ENCODE measurements at places on chromosomes 1 and 21. TPM values are rescaled to one million over a fixed set of nuclear protein-coding genes. Genes with fewer than 3 reads are reported as not detected.

- H3K4me3 ChIP-seq, result no peak overlapping the region
- no peak for DNase-seq
- no peak overlapping the region for H3K27ac ChIP-seq
- no peaks in the 10 kb centered on the region for H3K27me3 ChIP-seq
Observed at GRCh38 chr1:88998716-88999115, 6.3 kb upstream of the KYAT3 start.

GRCh38 chr1:119646521-119647227 lies 1.4 kb downstream of the ZNF697 start:
- H3K4me1 ChIP-seq, result no peaks in the 10 kb centered on the region
- no peak overlapping the region for H3K27ac ChIP-seq
- no peaks in the 10 kb centered on the region for H3K36me3 ChIP-seq
- DNase-seq, result no peak
- no peak overlapping the region for H3K4me3 ChIP-seq
- H3K27me3 ChIP-seq, result peaks cover 7% of the 10 kb centered on the region

- no peaks in the 10 kb centered on the region for H3K27me3 ChIP-seq
- no peak overlapping the region for H3K4me3 ChIP-seq
- no peaks in the 10 kb centered on the region for H3K36me3 ChIP-seq
- H3K4me1 ChIP-seq, result no peaks in the 10 kb centered on the region
Observed at GRCh38 chr1:2906085-2906484, 104.6 kb upstream of the TTC34 start.

- H3K27ac ChIP-seq, result peak overlapping the region; percentile 94
- peak overlapping the region; percentile 91 for H3K4me3 ChIP-seq
- no peaks in the 10 kb centered on the region for H3K36me3 ChIP-seq
- no peaks in the 10 kb centered on the region for H3K27me3 ChIP-seq
- peaks cover 63% of the 10 kb centered on the region for H3K4me1 ChIP-seq
Observed at GRCh38 chr1:155979597-155980343, 1.4 kb upstream of the ARHGEF2 start.

GRCh38 chr1:39425634-39426033 lies 65.8 kb upstream of the BMP8A start:
- H3K4me1 ChIP-seq, result no peaks in the 10 kb centered on the region
- peaks cover 59% of the 10 kb centered on the region for H3K36me3 ChIP-seq
- DNase-seq, result no peak
- no peak overlapping the region for H3K27ac ChIP-seq

DNA sequence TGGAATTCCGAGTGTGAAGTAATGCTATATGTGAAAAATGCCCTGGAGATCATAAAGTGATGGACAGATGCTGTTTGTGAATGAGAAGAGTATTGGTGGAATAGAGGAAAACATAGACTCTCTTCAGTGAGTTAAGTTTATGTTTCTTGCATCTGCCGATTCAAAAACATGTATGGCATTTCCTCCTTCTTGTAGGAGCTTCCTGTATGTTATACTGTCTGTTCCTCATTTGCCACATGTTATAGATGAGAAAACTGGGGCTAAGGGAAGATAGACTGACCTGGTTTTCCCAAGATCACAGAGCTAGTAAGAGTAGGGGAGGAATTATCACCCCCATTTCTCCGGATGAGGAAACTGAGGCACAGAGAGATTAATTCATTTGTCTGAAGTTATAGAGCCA lies 41.1 kb upstream of the IL20 start:
- H3K27ac ChIP-seq, result no peak overlapping the region
- DNase-seq, result no peak
- no peak overlapping the region for H3K4me3 ChIP-seq
- no peaks in the 10 kb centered on the region for H3K27me3 ChIP-seq

- H3K4me1 ChIP-seq, result no peaks in the 10 kb centered on the region
- no peaks in the 10 kb centered on the region for H3K36me3 ChIP-seq
- H3K4me3 ChIP-seq, result no peak overlapping the region
- H3K27me3 ChIP-seq, result no peaks in the 10 kb centered on the region
Observed at GRCh38 chr1:234106032-234106431, 201.6 kb downstream of the SLC35F3 start.

- no peak for DNase-seq
- H3K4me1 ChIP-seq, result no peaks in the 10 kb centered on the region
- no peak overlapping the region for H3K4me3 ChIP-seq
- no peaks in the 10 kb centered on the region for H3K36me3 ChIP-seq
Observed at GRCh38 chr1:103582464-103582863, 11.1 kb downstream of the AMY2B start.

DNA sequence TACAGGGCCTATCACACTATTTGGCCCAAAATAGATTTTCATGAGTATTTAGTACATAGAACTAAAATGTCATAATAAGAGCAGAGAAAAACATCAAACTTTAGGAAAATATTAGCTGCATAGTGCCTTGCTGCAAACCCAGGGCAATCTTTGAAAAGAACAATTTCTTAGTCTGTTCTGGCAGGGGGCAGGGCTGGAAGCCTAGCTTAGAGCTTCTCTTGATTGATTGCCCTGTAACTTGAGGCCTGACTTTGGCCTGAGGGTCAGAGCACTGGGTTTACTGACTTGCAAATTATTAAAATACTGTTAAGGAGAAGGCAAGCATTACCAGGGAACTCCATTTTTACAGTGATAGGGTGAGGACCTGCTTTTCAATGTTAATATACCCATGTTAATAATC lies 115.8 kb upstream of the SPAG17 start:
- H3K36me3 ChIP-seq, result no peaks in the 10 kb centered on the region
- H3K4me3 ChIP-seq, result no peak overlapping the region
- no peaks in the 10 kb centered on the region for H3K27me3 ChIP-seq

DNA sequence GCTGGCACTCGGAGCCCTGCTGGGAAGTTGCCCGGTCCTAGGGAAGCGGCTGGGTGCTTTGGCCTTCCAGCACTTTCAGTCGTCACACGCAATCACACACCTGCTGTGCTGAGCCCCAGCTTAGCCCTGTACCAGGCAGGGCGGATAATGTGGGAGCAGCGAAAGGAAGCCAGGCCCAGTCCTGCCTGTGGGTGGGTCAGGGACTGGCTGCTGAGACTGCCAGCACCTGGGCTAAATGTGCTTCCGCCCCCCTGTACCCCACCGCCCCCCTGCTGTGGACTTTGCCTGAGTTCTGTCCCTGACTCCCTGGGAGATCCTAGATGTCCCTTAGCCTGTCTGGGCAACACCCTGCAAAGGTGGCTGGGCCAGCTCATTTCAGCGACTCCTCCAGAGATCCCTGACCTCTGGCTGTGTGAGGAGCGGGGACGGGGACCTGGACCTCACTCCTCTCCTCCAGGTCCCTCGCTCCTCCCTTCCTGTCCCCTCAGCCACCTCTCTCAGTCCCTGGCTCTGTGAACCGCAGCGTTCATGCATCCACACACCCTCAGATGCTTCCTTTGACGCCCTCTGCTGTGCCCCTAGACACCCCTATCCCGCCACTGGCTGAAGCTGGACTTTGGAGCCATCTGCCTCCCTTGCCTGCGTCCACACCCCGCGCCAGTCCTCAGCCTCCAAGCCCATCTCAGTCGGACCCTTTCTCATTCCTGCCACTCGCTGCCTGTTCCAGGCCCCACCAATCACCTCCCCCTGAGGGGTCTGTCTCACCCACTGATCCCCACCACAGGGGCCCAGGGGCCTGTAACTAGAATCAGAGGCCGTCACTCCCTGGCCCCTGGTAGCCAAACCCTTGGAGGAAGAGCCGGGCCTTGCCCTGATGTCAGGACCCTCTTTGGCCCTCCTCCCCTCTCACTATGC lies 1.4 kb downstream of the MMEL1 start:
- DNase-seq, result no peak
- H3K4me1 ChIP-seq, result no peaks in the 10 kb centered on the region
- H3K36me3 ChIP-seq, result no peaks in the 10 kb centered on the region
- peaks cover 8% of the 10 kb centered on the region for H3K27me3 ChIP-seq
- H3K27ac ChIP-seq, result no peak overlapping the region

DNA sequence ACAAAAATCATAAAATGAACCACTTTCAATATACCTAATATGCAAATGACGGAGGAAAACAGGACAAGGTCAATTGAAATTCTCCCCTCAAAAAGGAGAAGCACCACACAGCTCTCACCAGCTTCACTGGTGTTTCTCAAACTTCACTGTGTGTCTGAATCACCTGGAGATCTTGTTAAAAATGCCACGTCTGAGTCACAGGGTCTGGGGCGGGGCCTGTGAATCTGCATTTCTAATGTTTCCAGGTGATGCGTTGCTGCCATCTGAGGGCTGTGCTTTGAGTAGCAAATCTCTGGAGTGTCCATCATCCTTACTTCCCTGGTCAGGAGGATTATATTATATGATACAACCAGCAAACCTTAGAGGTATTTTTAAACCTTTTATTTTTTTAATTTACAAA lies 9.0 kb downstream of the CLDN19 start:
- DNase-seq, result no peak
- no peak overlapping the region for H3K4me3 ChIP-seq
- H3K36me3 ChIP-seq, result no peaks in the 10 kb centered on the region
- H3K27me3 ChIP-seq, result no peaks in the 10 kb centered on the region
- no peak overlapping the region for H3K27ac ChIP-seq

DNA sequence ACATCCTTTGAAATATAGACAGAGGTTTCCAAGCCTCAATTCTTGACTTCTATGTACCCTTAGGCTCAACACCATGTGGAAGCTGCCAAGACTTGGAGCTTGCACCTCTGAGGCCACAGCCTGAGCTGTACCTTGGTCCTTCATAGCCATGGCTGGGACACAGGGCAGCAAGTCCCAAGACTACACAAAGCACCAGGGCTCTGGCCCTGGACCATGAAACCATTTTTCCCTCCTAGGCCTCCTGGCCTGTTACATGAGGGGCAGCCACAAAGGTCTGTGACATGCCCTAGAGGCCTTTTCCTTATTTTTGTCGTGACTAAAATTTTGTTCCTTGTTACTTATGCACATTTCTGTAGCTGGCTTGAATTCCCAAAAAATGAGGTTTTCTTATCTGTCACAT lies 953.1 kb upstream of the ADGRL4 start:
- H3K4me3 ChIP-seq, result no peak overlapping the region
- no peaks in the 10 kb centered on the region for H3K4me1 ChIP-seq
- H3K27ac ChIP-seq, result no peak overlapping the region
- H3K27me3 ChIP-seq, result no peaks in the 10 kb centered on the region
- no peak for DNase-seq
- no peaks in the 10 kb centered on the region for H3K36me3 ChIP-seq

DNA sequence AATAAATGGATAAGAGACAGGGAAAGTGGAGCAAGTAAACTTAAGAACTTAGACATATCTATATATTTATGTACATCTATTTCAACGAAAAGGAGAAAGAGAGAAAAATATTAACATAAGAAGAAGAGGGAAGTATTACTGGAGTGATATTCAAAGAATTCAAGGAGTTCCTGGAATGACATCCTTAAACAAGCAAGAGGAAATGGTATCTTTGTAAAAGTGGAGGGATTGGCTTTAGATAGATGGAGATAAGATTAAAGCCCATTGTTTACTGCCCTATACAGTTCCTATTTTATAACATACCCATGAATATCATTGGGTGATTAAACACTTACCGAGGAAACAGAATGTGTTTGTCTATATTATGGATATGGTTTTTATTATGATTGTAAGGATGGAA lies 1036.3 kb downstream of the TTLL7 start:
- H3K27me3 ChIP-seq, result no peaks in the 10 kb centered on the region
- no peak overlapping the region for H3K4me3 ChIP-seq
- H3K36me3 ChIP-seq, result no peaks in the 10 kb centered on the region
- no peak overlapping the region for H3K27ac ChIP-seq

DNA sequence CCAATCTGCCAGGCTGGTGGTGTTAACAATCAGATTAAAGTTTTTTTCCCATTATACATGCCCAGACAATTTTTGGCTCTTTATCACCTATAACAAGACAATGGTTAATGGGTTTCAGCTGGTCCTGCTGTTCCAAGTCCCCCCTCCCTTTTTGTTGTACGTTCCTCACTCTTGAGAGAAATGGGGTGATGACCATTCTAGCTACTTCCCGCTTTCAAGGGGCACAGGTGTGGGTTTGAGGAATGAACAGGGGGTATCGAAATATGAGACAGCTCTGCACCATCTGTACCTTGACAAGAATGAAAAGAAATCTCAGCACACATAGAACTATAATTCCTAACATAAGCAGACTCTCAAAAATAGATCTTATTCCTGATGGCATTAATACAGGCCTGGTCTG lies 326.8 kb downstream of the PTPRU start:
- H3K27me3 ChIP-seq, result no peaks in the 10 kb centered on the region
- no peak overlapping the region for H3K4me3 ChIP-seq
- H3K36me3 ChIP-seq, result no peaks in the 10 kb centered on the region
- H3K27ac ChIP-seq, result no peak overlapping the region
- DNase-seq, result no peak

DNA sequence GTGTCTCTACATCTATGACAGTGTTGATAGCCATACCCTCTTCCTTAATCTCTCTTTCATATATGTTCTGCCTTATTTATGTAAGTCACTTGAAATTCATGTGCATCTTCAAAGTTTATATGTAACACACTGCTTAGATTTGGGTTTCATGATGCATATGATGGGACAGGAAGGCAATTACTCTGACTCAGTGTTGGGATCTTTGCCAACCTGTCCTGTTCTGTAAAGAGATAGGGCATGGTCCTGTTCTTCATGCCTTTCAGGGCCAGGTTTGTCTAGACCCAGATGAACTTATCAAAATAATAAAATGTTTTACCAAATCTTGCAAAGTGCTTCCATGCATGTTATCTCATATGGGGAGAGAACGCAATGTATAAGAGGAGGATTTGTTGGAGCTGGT lies 69.5 kb downstream of the TMPRSS15 start:
- no peaks in the 10 kb centered on the region for H3K4me1 ChIP-seq
- H3K27ac ChIP-seq, result no peak overlapping the region
- H3K27me3 ChIP-seq, result no peaks in the 10 kb centered on the region
- no peak for DNase-seq

The SERPINC1 gene
- total RNA-seq, result not detected

The MAP1LC3C gene
- total RNA-seq, result not detected

The BCL2L15 gene
- total RNA-seq, result 1.2 TPM

The COL18A1 gene
- total RNA-seq, result 2.2 TPM

The SPATA6 gene
- 0.72 TPM for total RNA-seq

The NIBAN1 gene
- 51.8 TPM for total RNA-seq

The RNF223 gene
- not detected for total RNA-seq

Data from CD8-positive, alpha-beta memory T cell (primary cell).